ENCODE measurements at places on chromosomes 5 and 9.

DNA sequence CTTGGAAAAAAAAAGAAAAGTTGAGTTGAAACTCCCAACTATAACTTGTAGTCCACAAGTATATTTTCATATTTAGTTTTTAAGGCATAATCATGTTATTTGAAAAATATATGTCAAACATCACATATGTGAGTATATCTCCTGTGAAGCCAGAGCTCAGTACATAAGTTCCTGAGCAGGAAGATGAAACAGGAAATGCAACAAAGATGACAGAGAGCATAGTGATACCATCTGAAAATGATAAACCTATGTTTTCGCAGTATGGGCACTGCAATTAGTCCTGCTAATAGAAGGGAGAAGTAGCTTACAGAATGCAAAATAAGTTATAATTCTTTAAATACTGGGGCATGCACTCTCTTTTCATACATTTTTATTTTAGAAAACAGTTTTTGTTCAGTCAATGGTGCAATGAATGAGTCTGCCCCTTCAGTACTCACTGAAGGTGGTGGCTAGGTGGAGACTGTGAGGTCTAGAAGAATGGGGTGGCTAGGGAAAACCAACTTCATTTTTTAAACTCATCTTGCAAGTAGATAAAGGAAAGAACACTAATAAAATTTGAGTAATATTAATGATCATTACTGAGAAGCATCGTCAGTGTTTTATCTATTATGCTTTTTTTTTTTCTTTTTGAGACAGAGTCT, 54.1 kb upstream of the FYB1 start:
- no peak for DNase-seq

DNA sequence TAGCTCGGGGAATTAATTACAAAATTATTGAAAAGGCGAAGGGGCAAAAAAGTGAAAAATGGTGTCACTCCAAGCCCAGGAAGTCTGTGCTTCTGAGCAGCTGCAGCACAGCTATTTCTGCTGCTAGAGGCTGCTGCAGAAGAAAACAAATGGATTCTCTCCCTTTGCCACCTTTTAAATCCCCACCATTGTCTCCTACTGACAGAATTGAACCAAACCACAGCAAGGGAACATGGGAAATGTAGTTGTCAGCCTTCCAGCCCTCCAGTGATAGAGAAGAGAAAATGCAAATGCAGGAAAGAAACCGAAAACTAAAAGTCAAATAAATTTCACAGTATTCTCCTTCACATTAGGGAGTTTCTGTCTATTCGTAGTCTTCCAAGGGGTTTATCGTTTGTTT, 33.4 kb upstream of the CDC42SE2 start:
- no peak for DNase-seq

GRCh38 chr9:7341571-7341970, 458.0 kb downstream of the DMAC1 start:
- DNase-seq: no peak

GRCh38 chr5:78268356-78268755, 26.1 kb downstream of the AP3B1 start:
- no peak for DNase-seq

DNA sequence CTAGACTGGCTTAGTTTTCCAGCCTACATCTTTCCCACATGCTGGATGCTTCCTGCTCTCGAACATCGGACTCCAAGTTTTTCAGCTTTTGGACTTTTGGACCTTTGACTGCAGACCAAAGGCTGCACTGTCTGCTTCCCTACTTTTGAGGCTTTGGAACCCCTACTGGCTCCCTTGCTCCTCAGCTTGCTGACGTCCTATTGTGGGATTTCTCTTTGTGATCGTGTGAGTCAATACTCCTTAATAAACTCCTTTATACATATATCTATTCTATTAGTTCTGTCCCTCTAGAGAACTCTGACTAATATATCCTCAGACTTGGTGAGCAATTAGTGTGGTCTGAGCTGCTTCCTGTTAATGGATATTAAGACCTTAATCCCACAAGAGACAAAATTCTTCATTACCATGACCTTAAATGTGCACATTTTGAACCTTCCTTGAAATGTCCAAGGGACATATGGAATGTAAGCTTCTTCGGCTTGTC, 752.9 kb downstream of the CDH18 start:
- no peak for DNase-seq

DNA sequence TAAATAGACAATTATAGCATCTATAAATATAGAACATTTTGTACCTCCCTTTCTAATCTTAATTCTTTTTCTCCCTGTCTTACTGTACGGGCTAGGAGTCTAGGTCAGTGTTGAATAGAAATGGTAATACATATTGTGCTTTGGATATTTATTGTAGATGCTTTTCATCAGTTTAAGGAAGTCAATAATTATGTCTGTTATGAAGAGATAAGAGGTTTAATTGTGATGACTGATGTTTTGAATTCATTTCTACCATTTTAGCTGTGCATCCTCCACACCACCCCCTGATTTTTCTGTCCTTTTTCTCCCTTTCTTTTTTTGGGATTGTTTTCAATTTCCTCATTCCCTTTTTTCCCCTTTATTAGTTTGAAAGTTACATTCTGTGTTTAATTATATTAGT, 95.8 kb downstream of the DOCK2 start:
- DNase-seq: no peak

DNA sequence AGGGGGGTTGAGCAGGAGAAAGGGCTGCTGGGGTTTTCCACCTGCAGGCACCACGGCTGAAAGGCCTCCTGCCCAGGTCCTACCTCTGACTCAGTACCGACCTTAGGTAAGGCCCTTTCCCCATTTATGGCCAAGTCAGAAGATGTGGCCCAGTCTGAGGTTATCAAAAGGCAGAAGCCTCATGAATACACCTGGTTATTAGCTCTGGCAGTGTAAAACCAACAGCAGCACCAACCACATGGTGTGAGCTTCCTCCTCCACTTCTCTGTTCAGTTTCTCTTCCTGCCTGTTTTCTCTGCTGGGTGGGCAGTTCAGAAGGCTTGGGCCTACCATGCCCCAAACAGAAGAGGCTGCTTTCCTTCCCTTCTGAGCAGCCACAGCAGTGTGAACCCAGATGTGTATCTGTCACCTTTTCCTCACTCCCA, 86.9 kb downstream of the UGCG start:
- DNase-seq: no peak

GRCh38 chr5:180790020-180790419, 12.6 kb downstream of the MGAT1 start:
- DNase-seq: no peak

DNA sequence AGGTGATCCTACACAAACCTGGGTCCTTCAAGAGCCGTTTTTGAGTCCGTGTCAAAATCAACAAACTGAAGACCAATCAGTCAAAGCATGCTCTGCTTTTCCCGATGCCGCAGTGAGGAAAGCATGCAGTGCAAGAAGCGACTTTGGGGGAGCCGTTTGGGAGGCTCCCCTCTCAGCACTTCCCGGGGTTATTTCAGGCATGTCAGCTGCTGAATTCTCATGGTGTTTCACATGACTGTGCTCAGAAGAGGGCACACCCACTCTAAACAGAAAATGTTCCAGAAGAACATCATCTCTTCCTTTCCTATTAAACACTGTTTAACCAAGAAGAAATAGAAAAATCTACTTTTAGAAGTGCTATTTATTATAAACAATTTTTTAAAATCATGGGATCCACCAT, 125.5 kb downstream of the EPB41L4A start:
- no peak for DNase-seq

GRCh38 chr5:174223355-174223754, 177.8 kb downstream of the NSG2 start:
- DNase-seq: no peak

GRCh38 chr5:34563269-34563668, 92.9 kb upstream of the RAI14 start:
- no peak for DNase-seq

DNA sequence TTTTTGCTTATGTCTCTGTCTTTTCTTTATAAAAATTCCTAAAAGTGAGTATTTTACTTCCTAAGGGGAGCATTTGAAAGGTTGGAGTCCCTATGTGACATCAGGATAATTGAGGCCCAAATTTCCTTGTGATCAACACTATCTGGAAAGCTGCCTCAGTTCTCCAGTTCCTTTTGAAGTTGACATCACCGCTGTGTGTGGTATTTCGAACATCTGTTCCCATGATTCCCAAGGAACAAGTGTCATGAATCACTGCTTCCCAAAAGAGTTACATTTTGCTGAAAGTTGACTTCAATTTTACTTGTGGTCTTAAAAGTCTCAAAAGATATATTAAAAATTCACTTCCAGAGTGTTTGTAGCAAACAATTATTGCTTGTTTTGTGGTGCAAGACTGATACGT, 452.1 kb upstream of the RGMB start:
- DNase-seq: no peak

- no peak for DNase-seq
Measured at GRCh38 chr5:168853972-168854371, 274.8 kb upstream of the PANK3 start.
